ENCODE measurements at places on chromosomes 12 and 14. TPM values are rescaled to one million over a fixed set of nuclear protein-coding genes. Genes with fewer than 3 reads are reported as not detected.

- DNase-seq = no peak
Measured at GRCh38 chr14:68734231-68734732, 58.6 kb downstream of the ZFP36L1 start.

- no peak for DNase-seq
Measured at GRCh38 chr12:55686366-55687010, 21.2 kb downstream of the ITGA7 start.

The PTGDR gene
- total RNA-seq = not detected

The ERGIC2 gene
- 39.3 TPM for total RNA-seq

- DNase-seq = no peak
Measured at GRCh38 chr14:50932156-50932555, 12.1 kb downstream of the PYGL start.

The NKX2-1 gene
- not detected for total RNA-seq
